ENCODE measurements at places on chromosomes 7 and 10.

- DNase-seq: no peak
Measured at GRCh38 chr7:158025686-158026600, 561.7 kb downstream of the PTPRN2 start.

DNA sequence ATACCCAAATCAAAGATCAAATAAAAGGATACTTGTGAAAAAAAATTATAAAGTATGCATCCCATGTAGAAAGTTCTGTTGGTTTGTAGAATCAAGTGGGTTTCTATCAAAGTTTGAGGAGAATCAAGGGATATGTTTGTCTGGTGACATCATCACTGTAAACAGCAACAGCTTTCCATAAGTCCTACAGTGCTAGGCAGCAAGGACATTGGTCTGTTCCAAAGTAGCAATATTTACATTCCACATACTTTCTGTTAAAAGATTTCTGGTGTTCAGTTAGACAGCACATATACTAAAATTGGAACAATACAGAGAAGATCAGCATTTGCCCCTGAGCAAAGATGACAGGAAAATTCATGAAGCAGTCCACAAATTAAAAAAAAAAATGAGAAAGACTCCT, 683.9 kb downstream of the XPNPEP1 start:
- DNase-seq: no peak

- no peak for DNase-seq
Measured at GRCh38 chr7:39734633-39735004, 111.2 kb downstream of the RALA start.

GRCh38 chr7:79272066-79272669, 181.3 kb downstream of the MAGI2 start:
- DNase-seq: no peak

DNA sequence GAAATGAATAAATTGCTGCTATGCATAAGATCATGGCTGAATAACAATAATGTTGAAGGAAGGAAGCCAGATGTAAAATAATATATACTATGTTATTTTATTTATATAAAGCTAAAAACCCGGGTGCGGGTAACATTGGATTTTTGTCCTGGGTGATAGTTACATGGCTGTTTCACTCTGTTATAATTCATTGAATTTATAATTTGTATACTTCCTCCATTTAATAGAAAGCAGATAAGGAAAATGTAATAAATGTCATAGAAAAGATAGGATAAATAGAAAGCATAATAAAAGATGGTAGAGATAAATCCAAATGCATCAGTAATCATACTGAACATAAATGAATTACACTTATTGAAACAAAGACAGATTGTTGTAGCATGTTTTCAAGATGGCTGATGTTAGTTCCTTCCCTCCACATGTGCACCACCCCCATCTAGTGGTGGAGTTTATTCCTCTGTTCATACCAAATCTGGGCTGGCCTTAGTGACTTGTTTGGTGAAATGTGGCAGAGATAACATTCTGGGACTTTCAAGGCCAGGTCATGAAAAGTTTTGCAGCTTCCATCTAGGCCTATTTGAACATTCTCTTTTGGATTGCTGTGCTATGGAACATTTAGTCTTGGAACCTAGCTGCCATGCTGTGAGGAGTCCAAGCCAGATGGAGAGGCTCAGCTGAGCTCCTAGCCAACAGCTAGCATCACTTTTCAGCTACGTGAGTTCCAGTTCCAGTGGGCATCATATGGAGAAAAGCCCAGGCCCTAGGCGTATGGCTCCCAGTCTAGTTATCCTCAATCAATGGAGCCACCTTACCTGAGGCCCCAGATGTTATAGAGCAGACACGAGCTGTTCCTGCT, 46.9 kb downstream of the AHCYL2 start:
- DNase-seq: peak; percentile 1

- no peak for DNase-seq
Measured at GRCh38 chr7:108528183-108528712, 2.3 kb upstream of the PNPLA8 start.

GRCh38 chr7:131652934-131653333, 96.5 kb upstream of the PODXL start:
- DNase-seq: no peak

GRCh38 chr7:20395104-20395503, 64.4 kb downstream of the ITGB8 start:
- DNase-seq: no peak

- DNase-seq: peak; percentile 14
Measured at GRCh38 chr10:72637398-72637857, 11.5 kb upstream of the MICU1 start.

- no peak for DNase-seq
Measured at GRCh38 chr10:123746520-123746919, 80.4 kb downstream of the GPR26 start.

- no peak for DNase-seq
Measured at GRCh38 chr10:128031216-128031615, 95.0 kb downstream of the MKI67 start.

- DNase-seq: no peak
Measured at GRCh38 chr7:874031-874749, 2.2 kb upstream of the GET4 start.

DNA sequence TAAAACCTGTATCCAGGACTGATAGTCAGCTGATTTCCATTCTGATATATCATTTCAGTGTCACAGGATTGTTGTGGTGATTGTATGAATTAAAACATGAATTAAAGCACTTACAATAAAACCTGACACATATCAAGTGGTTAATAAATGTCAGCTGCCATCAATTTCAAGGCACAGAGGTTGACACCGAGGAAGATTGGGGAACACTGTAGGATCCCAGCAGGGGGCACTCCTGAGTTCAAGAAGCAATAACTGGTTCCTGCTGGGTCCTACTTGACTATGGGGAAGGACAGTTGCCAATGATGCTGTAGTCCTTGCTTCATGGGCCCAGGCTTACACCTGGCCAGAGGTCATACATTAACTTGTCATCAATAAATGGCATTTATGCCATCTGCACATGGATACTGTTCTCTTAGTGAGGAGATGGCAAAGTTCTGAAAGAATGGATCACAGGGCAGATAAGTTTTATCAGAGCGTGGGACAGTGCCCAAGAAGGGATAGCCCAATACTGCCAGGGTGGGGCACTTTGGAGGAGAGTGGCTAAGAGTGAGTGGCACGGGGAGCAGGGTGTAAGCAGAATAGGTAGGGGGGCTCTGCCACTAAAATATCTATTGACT, 24.1 kb downstream of the FZD1 start:
- no peak for DNase-seq

GRCh38 chr7:89887489-89887888, 266.8 kb upstream of the STEAP1 start:
- DNase-seq: no peak

- DNase-seq: no peak
Measured at GRCh38 chr7:111883241-111883640, 320.9 kb upstream of the IMMP2L start.

- no peak for DNase-seq
Measured at GRCh38 chr10:17907641-17908040, 44.1 kb upstream of the SLC39A12 start.

GRCh38 chr7:99531354-99531765, 20.6 kb downstream of the FAM200A start:
- DNase-seq: no peak

DNA sequence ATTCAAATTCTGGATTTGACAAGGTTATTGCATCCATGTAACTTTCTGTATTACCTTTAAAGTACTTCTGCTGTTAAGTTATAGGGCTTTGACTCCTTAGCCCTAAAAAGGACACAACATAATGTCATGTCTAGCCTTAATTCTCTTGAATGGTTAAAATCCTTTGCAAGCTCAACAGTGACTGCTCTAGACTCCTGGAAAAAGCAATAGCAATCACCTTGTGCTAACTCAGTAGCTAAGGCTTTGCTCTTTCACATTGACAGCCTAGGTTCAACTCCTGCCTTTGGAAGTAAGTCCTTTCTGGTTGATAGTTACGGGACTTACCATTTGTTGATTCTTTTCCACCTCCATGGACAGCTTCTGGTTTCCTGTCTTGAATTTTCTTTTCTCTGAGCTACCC, 16.1 kb upstream of the CREB3L2 start:
- no peak for DNase-seq

GRCh38 chr7:1024331-1024841, 20.0 kb upstream of the GPR146 start:
- DNase-seq: no peak

DNA sequence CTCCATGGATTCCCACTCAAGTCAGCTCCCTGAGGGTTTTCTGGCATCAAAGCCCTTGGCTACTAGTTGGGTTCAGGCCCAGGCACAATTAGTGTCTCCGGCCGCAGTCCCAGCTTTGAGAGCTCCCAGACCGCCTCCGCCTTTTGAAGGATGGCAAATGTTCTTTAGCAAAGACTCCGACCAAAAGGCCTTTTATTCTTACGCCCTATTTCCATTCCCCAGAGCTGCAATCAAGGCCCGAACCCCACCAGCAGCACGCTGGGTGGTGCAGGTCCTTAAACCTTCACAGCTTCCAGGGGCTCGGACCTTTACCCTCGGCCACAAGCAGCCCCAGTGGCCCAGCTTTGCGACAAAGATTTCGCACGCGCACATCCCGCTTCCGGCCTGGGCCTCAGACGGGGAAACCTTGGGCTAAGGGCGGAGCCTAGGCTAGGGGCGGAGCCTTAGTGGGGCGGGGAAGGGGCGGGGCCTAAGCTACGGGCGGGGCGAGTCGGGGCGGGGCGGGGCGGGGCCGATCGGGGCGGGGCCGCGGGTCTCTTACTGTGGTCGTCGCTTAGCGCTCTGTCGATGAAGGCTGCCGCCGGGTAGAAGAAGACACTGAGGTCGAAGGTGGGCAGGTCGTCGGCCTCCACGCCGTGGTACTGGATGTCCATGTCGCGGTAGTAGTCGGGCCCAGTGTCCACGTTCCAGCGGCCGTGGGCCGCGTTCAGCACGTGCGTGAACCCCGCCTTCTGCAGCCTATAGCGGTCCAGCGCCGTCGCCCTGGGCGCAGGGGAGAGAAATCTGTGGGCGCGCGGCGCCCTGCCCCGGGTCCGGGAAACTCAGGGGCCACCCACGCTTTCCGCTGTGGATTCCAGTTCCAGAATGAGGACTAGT, 68.0 kb upstream of the SAMD8 start:
- no peak for DNase-seq

DNA sequence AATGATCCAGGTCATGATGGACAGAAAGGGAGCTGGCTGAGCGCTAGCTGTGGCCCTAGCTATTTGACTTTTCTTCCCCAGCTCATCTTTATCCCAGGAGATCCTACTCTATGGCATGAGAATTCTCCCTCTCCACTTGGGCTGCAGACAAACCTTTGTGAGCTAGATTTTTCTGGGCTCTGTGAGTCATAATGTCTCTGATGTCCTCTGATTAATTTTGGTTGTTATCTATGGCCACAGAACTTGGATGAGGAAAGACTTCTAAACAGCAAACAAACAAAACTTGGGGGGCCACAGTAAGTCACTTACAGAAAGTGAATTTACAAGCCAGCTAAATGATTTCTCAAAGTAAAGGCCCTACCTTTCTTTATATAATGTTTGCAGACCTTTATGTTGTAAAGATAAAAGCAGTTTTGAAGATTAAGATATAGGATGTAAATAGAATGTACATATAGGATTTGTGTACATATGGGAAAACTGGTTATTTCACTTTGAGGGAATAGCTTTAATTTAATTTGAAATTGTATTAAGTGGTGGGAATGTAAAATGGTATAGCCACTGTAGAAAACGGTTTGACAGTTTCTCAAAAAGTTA, 10.4 kb downstream of the ABLIM1 start:
- no peak for DNase-seq

- DNase-seq: no peak
Measured at GRCh38 chr10:4051011-4051640, 266.1 kb upstream of the KLF6 start.

GRCh38 chr10:76091926-76092325, 660.5 kb downstream of the LRMDA start:
- DNase-seq: no peak

DNA sequence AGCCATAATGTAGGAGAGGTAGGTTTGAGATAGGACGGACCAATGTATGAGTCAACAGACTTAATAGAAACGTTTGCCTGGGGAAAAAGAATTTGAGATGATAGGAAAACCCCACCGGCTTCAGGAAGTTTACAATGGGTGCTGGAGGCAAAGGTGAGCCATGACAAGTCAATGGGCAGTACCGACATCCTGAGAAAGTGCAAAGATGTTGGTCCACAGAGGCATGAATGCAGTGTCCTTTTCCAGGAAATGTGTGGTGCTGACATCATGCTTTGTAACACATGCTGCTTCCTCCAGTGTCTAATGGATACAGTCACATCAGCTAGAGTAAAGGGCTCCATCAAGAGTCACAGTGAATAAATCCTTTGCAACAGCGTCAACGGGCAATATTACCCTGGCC, 533.6 kb downstream of the INHBA start:
- DNase-seq: no peak

DNA sequence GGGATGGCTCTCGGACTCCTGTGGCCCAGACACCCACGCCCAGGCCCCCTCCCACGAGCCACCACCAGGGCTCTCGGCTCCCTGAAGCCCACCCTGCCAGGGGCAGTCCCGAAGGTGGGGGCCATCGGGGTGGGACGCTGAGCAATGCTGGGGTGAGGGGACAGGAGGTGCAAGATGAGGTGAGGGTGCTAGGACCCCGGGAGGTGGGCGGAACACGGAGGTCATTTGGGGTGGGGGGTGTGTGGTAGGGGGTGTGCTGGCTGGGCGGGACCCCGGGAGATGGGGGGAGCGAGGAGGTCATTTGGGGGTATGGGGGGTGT, 17.0 kb upstream of the LFNG start:
- no peak for DNase-seq

- no peak for DNase-seq
Measured at GRCh38 chr7:18437101-18437500, 58.4 kb upstream of the HDAC9 start.

GRCh38 chr10:91708174-91708861, 75.4 kb upstream of the PPP1R3C start:
- no peak for DNase-seq

DNA sequence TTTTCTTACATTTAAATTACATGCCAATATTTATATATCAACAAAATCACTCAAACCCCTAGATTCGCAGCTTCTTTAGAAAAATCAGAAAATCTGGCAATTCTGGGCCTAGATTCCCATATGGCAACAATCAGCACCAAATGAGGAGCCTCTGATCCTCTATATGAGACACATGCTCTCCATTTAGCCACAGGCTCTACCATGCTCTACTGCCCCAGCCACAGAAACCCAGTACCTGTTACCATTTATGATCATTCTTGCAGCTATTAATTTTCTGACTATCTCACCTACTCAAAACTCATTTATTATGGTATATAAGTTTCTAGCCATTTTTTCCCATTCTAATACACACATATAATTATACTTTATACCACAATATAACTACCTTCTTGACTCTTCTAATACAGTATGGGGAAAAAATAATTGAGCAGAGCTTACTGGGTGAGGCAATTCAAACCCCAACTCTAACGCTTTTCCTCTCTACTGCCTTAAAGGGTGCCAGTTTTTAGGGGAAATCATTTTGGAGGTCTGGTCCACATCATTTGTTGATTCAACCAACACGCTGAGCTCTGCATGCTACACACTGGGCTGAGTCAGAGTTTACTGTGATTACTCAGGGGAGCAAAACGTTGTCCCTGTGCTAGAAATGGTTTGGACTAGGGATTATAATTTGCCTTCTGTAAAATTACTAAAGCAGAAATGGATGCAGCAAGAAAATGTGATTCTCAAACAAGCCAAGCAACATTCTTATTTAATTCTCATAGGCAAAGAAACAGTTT, 11.6 kb downstream of the PDLIM1 start:
- no peak for DNase-seq

Data from caudate nucleus (tissue), 63 donors.